ENCODE measurements at places on chromosomes 5 and 9. TPM values are rescaled to one million over a fixed set of nuclear protein-coding genes. Genes with fewer than 3 reads are reported as not detected.

GRCh38 chr5:42655982-42656650 lies 100.5 kb upstream of the CCDC152 start:
- H3K4me1 ChIP-seq = no peaks in the 10 kb centered on the region
- H3K27ac ChIP-seq = no peak overlapping the region
- no peaks in the 10 kb centered on the region for H3K27me3 ChIP-seq
- no peak overlapping the region for H3K4me3 ChIP-seq
- no peak for DNase-seq

- no peaks in the 10 kb centered on the region for H3K4me1 ChIP-seq
- H3K27ac ChIP-seq = no peak overlapping the region
- H3K36me3 ChIP-seq = no peaks in the 10 kb centered on the region
- H3K27me3 ChIP-seq = no peaks in the 10 kb centered on the region
- H3K4me3 ChIP-seq = no peak overlapping the region
Measured at GRCh38 chr5:84028093-84028492, 307.4 kb upstream of the HAPLN1 start.

GRCh38 chr9:135034106-135034505 lies 53.4 kb upstream of the OLFM1 start:
- H3K4me1 ChIP-seq = peaks cover 5% of the 10 kb centered on the region
- H3K27me3 ChIP-seq = no peaks in the 10 kb centered on the region
- H3K36me3 ChIP-seq = no peaks in the 10 kb centered on the region
- no peak overlapping the region for H3K27ac ChIP-seq
- no peak for DNase-seq

DNA sequence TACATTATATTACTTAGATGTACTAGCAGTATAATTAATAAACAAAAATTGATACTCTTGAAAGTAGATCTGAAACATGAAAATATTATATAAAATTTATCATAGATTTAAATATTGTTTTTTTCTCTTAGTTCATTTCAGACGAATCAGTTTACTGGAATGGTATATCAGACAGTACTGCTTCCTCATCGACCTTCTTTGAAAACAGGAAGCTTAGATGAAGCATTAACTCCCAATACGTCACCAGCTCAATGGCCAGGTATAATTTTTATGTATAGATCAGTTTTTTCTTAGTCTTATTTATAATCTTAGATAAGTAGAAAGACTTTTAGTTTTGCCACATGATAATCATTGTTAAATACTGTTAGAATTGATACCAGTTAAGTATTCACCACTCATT lies 106.3 kb downstream of the DMXL1 start:
- H3K4me1 ChIP-seq = no peaks in the 10 kb centered on the region
- no peak for DNase-seq
- H3K27ac ChIP-seq = no peak overlapping the region
- no peaks in the 10 kb centered on the region for H3K27me3 ChIP-seq
- H3K36me3 ChIP-seq = no peaks in the 10 kb centered on the region

DNA sequence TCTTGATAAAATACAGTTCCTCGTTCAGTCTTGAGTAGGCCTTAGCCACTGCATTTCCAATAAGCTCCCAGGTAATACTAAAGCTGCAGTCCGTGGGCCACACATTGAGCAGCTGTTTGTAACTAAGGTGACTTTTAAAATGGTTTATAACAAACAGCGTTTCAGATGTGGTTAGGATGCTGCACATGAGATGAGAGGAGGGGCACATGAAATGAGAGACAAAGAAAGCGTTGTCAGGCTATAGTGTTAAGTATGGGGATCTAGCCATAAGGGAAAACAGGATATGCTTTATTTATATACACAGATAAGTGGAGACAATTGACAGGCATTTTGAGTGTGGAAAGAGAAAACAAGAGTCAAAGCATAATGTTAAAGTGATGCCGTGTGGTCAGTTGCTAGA lies 89.9 kb downstream of the PAM start:
- H3K4me1 ChIP-seq = no peaks in the 10 kb centered on the region
- H3K27ac ChIP-seq = no peak overlapping the region
- no peak overlapping the region for H3K4me3 ChIP-seq
- no peaks in the 10 kb centered on the region for H3K27me3 ChIP-seq
- H3K36me3 ChIP-seq = no peaks in the 10 kb centered on the region
- no peak for DNase-seq

GRCh38 chr5:56981548-56982315 lies 29.8 kb upstream of the MIER3 start:
- no peak overlapping the region for H3K4me3 ChIP-seq
- H3K4me1 ChIP-seq = peaks cover 3% of the 10 kb centered on the region
- H3K36me3 ChIP-seq = no peaks in the 10 kb centered on the region
- H3K27me3 ChIP-seq = no peaks in the 10 kb centered on the region
- H3K27ac ChIP-seq = no peak overlapping the region
- no peak for DNase-seq

GRCh38 chr5:139443831-139444453 lies 4.6 kb upstream of the DNAJC18 start:
- no peak overlapping the region for H3K27ac ChIP-seq
- no peaks in the 10 kb centered on the region for H3K27me3 ChIP-seq
- no peak for DNase-seq

DNA sequence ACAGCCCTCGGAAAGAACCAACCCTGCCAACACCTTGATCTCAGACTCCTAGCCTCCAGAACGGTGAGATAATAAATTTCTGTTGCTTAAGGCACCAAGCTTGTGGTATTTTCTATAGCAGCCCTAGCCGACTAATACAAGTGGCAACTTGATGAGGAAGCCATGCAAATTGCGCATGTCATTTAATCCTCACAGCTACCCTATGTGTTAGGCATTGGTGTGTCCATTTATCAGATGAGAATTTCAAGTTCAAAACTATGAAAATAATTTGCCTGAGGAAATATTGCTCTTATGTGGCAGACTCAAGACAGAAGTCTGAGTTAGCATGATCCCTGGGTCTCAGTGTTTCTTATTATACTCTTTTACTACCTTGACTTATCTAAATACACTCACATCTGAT lies 264.0 kb downstream of the PDE4D start:
- H3K27me3 ChIP-seq = no peaks in the 10 kb centered on the region
- no peaks in the 10 kb centered on the region for H3K4me1 ChIP-seq
- H3K4me3 ChIP-seq = no peak overlapping the region
- H3K36me3 ChIP-seq = no peaks in the 10 kb centered on the region

DNA sequence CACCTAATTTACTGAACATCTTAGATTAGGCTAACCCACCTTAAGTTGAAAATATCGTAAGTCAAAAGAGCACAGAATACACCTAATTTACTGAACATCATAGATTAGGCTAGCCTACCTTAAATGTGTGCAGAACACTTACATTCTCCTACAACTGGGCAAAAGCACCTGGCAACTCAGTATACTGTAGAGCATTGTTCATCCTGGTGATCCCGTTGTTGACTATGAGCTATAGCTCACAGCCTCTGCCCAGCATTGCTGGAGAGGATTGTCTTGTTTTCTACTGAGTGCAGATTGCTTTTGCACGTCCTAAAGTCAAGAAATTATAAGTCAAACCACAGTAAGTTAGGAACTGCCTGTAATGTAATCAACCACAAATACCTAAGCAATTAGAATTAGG lies 531.8 kb upstream of the CDH6 start:
- H3K27me3 ChIP-seq = no peaks in the 10 kb centered on the region
- no peak for DNase-seq
- H3K27ac ChIP-seq = no peak overlapping the region
- no peaks in the 10 kb centered on the region for H3K36me3 ChIP-seq
- H3K4me3 ChIP-seq = no peak overlapping the region

- H3K4me3 ChIP-seq = no peak overlapping the region
- no peaks in the 10 kb centered on the region for H3K36me3 ChIP-seq
- H3K27me3 ChIP-seq = no peaks in the 10 kb centered on the region
- no peak overlapping the region for H3K27ac ChIP-seq
- no peak for DNase-seq
- H3K4me1 ChIP-seq = no peaks in the 10 kb centered on the region
Measured at GRCh38 chr5:67578011-67578410, 381.4 kb upstream of the CD180 start.

The SPINK1 gene
- not detected for total RNA-seq

The ERAP2 gene
- total RNA-seq = 17.6 TPM

The PCDHGA6 gene
- 10.7 TPM for total RNA-seq

The NEUROG1 gene
- total RNA-seq = not detected

The PCDHGA9 gene
- total RNA-seq = 8.2 TPM

The LOX gene
- 13.0 TPM for total RNA-seq

The SOWAHA gene
- total RNA-seq = 0.23 TPM

The SLC6A19 gene
- 1.5 TPM for total RNA-seq

The STXBP1 gene
- 102 TPM for total RNA-seq
